ENCODE measurements at places on chromosomes 6 and 20.

DNA sequence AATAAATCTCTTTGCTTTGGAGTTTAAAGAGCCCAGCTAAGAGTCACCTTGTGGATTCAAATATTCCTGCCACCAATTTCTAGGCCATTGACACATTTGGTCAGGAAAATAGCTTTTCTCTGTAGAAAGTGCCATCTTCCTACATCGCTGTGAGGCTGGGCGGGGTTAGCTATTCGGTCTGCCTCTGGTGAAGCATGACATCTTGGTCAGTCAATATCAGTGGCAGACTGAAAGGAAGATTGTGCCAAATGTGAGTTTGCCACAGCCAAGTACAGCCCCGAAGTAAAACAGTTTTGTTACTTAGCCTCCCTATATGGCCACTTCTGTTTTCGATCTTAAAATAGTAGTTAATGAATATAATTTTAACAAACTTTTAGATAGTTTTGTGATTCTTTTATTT is 65.5 kb upstream of the FABP7 start:
- no peak for DNase-seq

GRCh38 chr6:33189625-33190448 is 2.4 kb downstream of the COL11A2 start:
- no peak for DNase-seq

GRCh38 chr6:68559716-68560115 is 75.4 kb upstream of the ADGRB3 start:
- no peak for DNase-seq

DNA sequence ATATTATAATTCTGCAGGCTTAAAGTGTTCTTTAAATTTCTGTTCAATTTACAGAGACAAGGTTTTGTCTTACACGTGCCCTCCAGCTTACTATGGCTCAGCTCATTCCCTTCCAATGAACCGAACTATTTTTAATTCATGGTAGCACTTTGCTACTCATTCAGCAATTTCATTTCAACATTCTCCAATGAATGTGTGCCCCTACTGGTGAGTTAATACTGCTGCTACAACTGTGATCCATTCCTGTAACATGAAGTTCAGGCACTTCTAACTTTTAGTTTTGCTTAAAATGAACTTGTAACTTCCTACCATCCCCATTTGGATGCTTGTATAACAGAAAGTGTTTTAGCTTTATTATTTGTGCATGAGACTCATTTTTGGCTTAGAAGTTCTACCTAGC is 99.7 kb downstream of the F13A1 start:
- no peak for DNase-seq

DNA sequence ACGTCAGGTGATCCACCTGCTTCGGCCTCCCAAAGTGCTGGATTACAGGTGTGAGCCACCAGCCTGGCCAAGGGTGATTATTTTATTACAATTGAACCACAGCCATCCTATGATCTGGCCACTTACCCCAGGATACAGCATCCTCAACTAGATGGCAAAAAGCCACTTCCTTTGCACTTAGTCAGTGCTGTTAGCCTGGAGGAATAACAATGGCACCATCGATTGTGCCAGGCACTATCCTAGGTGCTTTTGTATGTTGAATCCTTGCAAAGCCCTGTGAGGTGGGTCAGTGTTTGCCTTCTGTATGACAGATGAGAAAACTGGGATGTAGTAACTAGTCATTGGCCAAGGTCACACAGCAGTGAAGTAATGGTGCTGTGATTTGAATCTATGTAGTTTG is 11.2 kb upstream of the TTPAL start:
- no peak for DNase-seq

DNA sequence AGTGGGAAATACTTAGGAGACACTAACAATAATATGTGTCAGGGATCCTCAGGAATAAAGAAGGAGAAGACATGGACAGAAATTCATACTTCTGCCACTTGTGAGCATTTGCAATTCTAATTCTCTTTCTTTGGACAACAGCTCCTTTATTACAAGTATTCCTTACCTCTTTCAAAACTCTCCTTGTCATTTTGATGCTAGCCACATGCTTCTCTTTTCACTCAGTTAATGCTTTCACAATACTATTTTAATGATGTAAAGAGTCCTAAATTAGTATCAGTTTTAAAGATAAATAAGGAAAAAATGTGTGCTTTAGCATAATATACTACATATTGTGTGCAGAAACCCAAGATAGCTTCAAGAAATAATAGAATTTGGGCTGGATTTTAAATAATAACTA is 62.5 kb downstream of the AHI1 start:
- DNase-seq: no peak

DNA sequence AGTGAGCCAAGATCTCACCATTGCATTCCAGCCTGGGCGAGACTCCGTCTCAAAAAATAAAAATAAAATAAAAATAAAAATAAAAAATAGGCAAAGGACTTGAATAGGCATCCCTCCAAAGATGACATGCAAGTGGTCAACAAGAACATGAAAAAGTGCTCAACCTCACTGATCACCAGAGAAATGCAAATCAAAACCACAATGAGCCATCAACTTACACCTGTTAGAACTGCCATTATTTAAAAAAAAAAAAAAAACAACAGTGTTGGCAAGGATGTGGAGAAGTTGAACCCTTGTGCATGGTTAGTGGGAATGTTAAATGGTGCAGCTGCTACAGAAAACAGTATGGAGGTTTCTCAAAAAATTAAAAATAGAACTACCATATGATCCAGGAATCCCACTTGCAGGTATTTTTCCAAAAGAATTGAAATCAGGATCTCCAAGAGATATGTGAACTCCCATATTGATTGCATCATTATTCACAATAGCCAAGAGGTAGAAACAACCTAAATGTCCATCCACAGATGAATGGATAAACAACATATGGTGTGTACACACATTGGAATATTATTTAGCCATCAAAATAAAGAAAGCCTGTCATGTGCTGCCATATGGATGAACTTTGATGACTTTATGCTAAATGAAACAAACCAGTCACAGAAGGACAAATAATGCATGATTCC is 2.8 kb downstream of the C20orf203 start:
- no peak for DNase-seq

DNA sequence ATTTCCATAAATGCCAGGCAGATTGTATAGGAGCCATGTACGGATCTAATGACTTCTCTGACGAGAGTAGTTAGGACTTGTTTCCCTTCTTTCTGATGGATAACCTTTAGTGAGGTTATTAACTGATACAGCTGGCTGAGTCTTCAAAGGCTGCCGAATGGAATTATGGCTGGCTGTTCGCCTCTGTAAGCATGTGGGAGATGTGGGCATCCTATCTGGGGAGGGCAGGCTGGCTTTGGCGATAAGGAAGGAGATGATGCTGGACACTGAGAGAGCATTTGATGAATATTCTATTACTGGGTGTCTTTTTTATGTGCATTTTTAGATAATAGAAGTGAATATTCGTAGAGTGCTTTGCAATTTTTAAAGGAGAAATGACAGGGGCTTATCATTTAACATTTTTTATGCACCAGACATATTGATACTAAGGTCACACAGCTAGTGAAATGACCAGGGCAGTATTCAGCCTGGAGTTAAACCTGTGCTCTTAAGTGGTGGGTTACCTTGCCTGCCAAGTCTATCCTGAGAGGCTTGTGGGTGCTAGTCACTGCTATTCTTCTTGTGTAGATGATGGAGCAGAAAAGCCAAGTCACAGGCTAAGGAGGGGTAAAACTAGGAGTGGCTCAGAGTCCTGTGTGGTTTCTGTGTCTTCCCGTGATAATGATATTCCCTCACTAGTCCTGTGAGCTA is 3.1 kb downstream of the PBOV1 start:
- no peak for DNase-seq

- DNase-seq: no peak
Measured at GRCh38 chr20:33124261-33124660, 43.7 kb upstream of the BPIFA2 start.

DNA sequence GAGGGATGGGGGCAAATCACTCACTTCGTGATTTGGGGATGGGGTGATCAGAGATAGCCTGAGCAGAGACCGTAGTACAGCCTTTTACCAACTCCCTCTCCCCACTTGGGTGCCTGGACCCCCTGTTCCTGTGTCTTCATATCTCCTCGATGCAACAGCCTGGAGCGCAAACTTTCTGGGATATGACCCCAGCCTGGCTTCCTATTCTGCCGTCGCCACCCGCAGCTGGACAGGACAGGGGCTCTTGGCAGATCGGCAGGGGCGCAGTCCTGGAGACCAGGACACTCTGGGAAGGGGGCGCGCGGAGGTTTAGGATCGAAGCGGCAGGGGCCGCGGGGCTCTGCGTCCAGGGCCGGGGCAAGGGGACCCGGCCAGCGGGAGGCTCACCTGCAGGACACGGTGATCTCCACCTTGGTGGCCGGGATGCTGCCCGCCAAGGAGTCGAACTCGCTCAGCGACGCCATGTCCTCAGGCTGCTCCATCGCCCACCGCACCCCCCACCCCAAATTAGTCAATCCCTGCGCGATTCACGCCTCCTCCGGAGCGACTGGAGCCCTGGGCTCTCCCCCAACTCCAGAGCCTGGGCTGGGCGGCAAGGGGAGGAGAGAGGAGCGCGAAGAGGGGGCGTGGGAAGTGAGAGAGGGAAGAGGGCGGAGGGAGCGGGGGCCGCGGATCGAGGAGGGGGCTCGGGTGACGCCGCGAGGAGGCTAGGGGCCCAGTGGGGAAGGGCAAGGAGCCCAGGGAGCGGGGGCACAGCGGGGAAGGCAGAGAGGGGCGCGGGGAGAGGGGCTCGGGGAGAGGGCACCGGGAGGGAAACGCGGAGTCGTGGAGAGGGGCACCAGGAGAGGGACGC is at the start of gene CPNE5:
CPNE5 (minus strand) TSS at position 549 of the 853 bp plus-strand sequence; CDS start at position 482, 67 bp downstream.
- no peak for DNase-seq

DNA sequence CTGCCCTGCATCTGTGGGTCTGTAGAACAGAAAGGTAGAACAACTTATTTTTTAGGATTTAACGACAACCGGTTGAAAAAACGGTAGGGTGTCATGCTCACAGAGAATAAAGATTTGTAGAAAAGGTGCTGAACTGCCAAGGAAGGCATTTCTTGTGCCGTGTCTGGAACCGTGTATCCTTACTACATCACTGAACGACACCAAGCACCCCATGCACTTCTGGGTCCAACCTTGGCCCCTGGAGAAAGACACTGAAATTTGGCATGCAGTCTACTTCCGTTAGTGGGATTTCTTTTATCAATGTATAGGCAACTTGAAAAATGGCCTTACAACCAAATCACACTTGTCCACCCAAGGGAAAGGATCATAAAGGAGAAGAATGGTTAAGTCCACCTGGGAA is 145.5 kb downstream of the ZMYND8 start:
- no peak for DNase-seq

- DNase-seq: no peak
Measured at GRCh38 chr6:41826343-41827022, 39.0 kb downstream of the TOMM6 start.

DNA sequence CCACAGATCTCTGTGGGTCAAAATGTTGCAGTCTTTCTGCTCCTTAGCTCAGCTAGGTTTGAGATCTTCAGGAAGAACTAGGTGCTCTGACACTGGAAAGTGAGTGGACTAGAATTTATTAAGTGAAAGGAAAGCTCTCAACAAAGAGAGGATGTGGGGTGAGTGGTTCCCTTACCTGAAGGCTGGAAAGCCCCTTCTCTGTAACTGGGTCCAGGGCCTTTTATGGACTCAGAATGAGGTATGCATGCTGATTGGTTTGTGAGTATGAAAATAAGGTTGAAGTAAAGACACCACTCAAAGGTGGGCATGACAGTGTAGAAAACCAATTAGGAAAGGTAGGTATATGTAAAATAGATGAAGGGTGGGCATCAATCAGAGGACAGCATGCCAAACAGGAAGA is 485.5 kb downstream of the CD109 start:
- DNase-seq: no peak

GRCh38 chr6:6811128-6812009 is 222.8 kb downstream of the LY86 start:
- DNase-seq: no peak

DNA sequence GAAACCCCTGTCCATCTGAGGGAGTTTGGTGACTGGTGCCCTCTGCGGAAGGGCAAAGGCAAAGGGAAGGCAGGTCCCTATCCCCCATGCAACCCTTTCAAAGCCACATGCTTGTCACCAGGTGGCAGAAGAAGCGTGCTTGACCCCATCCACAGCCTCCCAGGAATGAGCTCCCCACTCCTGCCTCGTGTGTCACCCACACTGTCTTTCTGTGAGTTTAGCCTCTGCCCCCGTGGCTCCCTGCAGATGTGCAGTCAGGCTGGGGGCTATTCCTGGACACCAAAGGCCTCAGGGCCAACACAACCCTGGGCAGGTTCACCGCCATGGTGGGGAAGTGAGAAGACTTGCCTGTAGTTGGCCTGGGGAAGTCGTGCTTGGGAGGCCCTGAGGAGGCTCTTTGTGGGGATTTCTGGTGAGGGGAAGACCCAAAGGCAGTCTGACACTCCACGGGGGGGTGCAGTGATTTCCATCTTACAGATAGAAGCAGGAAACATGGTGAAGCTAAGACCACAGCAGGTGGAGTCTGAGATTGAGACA is 16.6 kb upstream of the PCMTD2 start:
- DNase-seq: no peak

DNA sequence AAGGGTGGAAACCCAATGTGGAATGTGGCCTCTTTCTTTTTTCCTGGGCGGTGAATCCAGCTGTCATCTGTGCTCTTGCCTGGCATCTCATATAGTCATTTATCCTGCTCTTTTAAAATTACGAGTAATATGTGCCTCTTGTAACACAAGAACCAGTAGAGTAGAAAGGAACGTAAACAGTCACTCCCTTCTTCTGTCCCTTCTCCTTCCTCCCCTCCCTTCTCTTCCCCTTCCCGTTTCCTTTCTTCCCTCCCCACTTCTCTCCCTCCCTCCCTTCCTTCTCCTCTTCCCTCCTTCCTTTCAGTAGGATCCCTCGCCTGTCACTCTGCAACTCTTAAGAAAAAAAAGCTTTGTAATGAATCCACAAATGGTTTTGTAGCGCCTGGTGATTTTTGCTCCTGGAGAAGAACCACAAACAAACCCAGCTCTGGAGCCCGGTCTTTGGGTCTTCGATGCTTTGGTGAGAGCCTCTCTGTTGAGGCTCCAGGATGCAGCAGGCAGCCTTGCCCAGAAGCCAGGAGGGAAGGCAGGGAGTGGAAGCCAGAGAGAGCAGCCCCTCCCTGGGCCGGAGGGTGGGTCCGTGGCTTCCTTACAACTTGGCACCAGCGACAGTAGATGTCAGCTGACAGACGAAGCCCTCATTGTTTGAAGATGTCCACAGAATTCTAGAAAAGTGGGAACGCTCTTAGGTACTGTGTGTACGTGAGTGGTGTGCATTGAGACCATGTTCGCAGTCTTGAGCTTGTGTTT is 15.0 kb downstream of the DUSP22 start:
- DNase-seq: no peak

- no peak for DNase-seq
Measured at GRCh38 chr6:44652547-44652946, 265.0 kb downstream of the CDC5L start.

DNA sequence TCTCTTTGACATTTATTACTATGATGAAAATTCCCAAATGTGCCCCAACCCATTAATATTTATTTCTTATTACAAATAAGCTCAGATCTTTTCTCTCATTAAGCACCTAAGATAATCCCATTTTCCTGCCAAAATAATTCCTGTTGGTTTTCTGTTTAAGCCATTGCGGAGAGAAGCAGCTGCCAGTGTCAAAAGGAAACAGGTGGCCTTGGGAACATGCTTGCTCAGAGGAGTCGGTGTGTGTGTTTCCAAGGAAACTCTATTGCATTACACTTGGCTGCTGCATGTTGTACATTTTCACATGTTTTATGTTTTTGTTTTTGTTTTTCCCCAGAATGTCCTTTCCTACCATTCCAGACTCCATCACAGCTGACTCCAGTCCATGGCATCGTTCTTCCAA is 56.4 kb downstream of the CD24 start:
- DNase-seq: no peak

Measured in HS-27A (cell line).